Panc1 (cell line): ENCODE measurements at places on chromosomes 2 and 18.

DNA sequence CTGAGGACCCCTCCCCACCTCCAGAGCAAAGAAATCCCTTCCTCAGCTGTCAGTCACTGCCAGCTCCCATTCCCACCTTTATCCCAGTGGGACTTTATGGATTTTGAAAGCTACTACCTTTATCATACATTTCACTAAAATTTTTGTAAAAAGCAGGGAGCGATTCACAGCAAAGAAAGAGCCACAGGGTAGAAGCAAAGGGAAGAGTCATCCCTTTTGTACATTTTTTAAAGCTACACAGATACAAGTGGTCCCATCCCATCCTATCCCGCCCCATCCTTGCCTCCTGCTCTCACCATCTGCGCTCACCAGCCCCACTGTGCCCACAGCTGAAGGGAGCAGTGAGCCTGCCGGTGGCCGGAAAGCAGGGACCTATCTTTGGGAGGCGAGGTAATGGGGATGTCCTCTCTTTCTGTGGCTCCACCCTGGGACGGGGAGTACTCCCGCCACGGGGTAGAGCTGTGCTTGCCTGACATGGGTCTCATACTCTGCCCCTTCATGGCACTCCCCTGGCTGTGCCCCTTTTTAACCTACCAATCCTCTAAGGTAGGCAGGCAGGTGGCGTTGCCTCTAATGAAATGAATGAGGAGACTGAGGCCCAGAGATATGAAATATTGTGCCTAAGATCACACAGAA is 13.2 kb downstream of the SH2D6 start:
- DNase-seq = no peak

DNA sequence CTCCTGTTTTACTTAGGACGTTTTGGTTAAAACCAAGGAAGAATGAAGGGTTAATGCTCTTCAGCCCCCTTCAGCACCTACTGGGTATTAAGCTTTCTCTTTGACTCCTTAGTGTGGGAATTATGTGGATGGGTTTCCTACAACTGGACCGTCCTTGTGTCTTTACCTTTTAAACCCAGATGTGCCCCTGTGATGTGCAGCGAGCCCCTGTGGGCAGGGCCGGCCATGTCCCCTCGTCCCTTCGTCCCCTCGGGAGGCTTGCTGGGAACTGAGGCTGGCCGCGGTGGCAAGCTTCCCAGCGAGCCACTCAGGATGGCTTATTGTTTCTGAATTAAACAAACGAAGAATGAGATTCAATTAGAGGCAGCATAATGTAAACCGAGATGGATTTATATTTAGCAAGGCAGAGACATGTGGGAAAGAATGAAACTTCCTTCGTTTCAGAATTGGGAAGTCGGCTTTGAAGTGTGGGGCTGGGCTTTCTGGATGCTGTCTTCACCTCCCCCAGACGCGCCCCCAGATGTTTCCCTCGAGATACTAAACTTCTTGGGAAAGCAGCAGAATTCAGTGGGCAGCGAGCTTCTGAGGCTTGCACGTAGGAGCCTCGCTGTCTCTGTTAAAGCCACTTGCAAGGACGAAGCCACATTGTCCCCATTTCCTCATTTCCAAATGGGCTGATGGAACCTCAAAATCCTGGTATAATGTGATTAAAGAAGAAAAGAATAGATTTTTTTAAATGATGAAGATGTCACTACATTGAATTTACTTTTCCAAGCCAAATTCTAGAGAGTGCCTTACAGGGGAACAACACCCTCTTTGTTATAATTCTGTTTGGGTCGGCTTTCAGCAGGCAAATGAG is 146.0 kb downstream of the VAPA start:
- DNase-seq = no peak

DNA sequence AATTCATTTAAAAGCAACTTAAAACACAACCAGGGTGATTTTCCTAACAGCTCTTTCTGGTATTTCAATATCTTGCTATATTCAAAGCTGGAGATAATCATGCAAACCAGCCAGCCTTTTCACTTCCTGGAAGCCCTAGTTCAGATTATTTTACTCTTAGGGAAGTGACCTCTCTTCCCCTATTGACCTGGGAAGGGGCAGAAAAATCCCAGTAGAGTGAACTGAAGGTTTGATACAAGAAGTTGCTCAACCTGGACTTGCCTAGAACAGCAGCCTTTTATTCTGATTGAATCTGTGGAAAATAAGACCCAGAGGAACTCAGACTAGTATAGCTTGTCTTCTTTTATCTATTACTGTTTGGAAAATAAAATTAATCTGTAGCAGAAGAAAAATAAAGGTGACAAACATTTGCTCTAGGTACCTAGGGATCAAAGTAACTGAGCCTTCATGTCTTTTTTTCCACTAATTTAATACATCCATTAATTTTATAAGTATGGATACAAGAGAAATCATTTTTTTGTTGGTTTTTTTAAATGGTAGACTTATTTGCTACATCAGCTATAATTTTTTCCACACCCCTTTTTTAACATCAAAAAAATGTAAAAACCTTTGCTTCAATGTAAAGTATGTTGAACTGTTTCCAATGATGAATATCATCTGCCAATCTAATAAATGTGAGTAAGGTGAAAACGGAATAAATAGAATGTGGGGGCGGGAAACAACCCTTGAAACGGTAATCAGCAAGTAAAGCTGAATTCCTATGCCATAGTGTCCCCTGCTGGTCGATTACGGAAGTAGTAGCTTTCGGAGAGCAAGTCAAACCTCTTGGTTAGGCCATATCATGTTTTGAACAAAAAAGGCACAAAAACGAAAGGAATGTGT is 629.9 kb downstream of the NRXN1 start:
- DNase-seq = peak; percentile 61

- no peak for DNase-seq
Observed at GRCh38 chr2:26522325-26522724, 44.4 kb upstream of the OTOF start.

DNA sequence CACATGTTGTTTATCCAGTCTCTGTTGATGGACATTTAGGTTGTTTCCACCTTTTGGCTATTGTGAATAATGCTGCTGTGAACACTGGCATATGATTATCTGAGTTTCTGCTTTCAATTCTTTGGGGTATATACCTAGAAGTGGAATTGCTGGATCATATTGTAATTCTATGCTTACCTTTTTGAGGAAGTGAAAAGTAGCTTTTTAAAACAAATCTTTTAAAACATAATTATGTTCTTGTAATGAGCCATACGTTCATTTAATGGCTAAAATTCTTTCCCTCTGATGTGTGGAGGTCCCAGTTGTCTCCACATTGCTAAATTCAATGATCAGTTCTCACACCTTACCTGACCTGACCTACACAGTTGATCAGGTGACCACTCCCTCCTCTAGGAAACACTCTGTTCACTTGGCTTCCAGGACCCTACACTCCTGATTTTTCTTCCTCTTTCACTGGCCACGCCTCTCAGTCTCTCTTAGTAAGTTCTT is 27.8 kb upstream of the SERTAD2 start:
- DNase-seq = no peak

DNA sequence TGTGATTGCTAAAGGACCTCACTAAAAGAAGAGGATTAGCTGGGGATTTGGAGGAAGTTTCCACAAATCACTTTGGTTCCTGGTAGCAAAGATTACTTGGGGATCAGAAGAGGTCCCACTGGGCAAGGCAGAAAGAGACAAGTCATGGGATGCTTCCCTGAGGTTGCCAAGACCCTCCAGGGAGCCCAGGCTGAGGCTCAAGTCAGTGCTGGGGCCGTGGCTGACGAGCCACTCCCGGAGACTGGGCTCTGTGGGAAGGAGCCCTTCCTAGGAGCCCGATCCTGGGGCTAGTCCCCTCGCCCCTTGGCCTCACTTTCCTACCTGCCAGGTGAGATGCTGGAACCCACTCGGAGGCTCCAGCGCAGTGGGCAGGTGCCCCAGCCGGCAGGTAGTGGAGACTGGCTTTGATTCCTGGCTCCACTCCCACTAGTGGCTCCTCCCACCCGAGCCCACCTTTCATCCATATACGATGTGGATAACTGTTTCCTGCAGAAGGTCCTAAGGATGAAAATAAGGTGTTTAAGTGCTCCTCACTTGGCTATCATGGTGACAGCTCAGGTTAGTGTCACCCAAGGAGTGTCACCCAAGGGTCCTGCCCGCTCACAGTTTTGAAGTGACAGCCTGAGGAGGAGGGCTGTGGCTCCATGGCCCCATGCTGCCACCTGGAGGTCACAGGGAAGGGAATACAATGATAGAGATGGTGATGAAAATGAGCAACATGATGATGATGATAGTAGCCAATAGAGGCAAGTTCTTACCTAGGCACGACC is 100.5 kb downstream of the CAPN13 start:
- no peak for DNase-seq

GRCh38 chr2:226098861-226099745 is 699.6 kb downstream of the NYAP2 start:
- no peak for DNase-seq

GRCh38 chr18:48749768-48750167 is 201.0 kb downstream of the SMAD7 start:
- no peak for DNase-seq

- DNase-seq = no peak
Observed at GRCh38 chr2:46866770-46867246, 48.8 kb downstream of the MCFD2 start.

DNA sequence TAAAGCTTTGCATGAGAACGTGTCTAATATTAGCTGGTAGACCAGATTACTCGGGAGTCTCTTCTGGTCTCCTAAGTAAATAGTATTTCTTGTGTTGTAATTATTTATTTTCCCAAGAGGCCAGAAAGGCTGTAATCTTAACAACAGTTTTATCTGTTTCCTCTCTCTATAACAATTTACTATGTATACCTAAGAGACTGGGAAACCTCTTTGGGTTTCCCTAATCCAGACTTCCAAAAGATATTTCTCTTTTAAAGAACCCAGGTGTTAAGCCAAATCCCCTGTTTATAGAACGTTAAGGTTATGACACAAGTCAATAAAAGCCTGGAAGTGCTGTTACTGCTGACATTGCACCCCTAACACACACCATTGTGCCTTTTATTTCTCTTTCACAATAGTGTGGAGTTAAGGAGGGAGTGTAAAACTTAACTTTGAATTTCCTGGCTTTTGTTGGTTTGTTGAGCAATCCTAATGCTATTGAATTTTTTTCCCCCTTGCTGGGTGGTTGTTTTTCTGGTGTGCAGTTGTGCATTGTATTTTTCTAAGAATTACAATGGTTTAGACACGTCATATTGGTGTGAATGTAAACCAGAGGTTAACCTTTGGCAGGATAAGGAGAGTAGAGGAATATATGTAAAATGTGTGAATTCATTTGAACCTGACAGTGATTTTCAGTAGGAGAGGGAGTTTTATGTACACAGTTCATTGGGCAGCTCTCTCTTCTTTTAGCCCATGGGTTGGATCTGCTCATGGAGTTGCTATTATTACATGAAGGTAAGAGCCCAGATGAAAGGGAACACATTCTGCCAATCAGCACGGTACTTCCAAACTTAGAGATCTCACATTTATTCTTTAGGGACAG is 192.8 kb downstream of the MTX2 start:
- no peak for DNase-seq

DNA sequence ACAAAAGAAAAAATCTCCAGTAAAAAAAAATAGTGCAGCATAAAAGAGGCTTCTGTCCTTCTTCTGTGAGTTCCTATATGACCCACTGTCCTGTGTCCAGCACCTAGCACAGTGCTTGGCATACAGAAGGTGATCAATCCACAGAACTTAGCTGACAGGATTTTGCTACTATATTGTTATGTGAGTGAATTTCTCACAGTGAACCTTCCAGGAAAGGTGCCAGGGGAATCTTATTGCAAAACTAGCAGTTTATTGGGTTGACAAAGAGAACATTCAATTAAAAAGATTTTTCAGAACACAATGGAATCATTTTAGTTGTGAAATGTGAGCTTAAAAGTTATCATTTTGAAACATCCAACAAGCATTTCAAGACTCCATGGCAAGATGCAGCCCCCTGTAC is 12.4 kb upstream of the TRIB2 start:
- no peak for DNase-seq

- no peak for DNase-seq
Observed at GRCh38 chr18:27894746-27895145, 282.2 kb downstream of the CDH2 start.

- DNase-seq = no peak
Observed at GRCh38 chr2:230330725-230331124, 3.7 kb downstream of the SP140L start.

GRCh38 chr2:142865924-142866323 is 11.5 kb upstream of the KYNU start:
- no peak for DNase-seq

DNA sequence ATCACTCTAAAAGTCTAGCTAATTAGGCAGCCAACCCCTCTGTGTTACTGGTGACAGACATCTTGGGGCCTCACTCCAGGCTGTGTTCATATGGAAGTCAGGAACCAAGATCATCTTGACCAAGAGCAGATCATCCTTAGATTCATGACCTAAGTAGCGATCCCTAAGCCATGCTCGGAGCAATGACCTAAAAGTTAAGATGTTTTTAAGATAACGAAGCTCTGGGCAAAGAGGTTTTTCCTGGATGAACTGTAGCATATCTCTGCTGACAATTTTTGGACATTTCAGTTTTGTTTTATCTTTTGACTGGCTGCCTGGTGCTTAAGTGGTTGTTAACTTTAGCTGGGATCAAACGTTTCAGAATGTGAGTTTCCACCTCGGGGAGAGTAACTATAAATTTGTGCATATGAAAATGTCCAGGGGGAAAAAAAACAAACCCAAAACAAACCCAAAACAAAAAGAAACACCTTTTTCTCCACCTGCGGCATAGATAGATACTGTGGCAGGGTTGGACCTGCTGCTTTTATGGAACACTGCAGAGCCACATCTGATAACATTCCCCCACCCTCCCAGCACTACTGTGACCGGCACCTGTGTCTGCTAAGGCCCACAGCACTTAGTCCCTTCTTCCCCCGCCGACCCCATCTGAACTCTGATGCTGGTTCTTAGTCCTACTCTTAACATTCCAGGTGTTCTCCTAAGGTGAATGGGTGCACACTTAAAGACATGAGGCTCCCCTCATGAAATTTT is 45.5 kb downstream of the EPAS1 start:
- DNase-seq = no peak

DNA sequence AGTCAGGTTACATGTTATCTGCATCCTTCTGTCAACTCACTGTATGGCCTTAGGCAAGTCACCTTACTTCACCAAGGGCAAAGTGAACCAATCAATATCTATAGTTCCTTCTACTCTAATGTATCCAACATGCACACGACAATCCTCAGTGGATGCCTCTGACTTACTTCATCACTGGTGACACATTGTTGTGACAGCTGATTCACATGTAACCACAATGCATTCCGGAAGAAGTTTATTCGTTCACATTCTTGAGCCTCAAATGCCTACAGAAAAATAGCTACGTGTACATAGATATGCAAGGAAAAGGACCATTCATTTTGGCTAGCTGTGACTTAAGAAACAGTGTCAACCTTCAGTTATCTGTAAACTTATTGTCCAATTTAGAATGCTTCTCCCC is 26.3 kb upstream of the EPG5 start:
- DNase-seq = peak; percentile 61

DNA sequence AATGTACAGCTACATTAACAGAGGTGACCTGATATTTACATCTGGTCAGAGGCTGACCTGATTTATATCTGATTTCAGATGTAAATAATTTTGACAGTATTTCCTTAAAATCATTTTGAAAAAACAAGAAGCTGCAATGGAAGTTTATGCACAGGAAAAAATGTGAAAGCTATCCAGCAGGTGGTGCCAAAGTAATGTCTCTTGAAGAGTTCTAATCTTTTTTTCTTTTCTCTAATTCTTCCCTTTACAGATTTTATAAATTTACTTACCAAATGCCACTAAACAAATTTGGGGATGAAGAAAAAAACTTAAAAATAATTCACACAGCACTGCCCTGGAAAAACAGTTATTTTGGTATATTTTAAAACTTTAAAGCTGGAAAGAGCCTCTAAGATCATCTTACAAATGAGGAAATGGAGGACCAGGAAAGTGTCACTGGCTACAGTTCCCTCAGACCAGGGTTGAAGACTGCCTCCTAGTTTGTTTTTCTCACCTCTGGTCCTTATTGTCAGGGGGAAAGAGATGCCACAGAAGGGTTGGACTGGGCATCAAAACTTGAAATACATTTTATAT is 16.4 kb upstream of the FBLN7 start:
- no peak for DNase-seq
